Fibroblast of the aortic adventitia (primary cell): ENCODE measurements at places on chromosomes 4 and X. TPM values are rescaled to one million over a fixed set of nuclear protein-coding genes. Genes with fewer than 3 reads are reported as not detected.

DNA sequence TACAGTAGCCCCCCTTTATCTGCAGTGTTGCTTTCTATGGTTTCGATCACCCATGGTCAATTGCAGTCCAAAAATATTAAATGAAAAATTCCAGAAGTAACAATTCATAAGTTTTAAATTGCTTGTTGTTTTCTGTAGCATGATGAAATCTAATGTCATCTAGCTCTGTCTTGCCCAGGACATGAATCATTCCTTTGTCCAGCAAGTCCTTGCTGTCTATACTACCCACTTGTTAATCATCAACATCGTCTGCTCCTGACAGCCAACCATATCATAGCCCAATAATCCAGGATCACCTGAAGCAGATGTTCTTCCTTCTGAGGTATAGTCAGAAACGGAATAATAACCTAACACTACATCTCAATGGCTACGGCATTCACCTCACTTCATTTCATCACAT, 79.8 kb downstream of the ADAMTS3 start:
- peak; percentile 82 for DNase-seq

DNA sequence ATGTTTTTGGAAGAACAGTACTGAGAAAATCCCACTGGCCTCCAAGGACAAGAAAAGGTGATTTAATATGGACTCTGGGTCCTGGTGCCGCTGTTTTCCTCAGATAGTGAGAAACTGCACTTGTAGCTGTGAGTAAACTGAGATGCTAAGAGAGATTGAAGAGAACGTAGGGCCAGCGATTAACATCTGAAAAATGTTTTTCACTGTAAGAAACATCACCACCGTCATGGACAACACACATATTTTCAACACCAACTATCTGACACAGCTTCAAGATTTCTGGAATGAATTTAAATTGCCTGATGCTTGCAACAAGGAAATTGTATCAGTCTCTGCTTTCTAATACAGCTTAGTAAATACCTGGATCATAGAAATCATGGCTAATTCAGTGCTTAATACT, 158.2 kb upstream of the SMIM31 start:
- DNase-seq = no peak

DNA sequence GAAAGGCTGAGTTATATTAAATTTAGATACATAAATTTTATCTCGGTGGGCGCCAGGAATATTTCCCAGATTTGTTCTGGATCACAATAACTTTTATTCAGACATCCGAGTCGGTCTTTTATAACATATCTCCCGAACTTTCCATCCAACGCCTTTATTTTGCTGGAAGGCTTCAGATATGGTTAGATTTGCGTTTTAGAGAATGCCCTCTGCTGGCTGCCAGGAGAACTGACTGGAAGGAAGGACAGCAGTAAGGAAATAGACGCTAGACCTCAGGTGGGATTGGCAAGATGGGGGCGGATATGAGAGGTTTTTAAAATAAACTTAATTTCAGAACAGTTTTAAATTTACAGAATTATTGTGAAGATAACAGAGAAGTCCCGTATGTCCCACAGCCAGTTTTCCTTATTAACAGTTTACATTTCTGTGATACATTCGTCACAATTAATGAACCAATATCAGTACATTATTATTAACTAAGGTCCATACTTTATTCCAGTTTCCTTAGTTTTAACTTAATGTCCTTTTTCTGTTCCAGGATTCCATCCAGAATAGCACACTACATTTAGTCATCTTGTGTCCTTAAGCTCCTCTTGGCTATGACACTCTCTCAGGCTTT, 4.6 kb upstream of the KANTR start:
- peak; percentile 79 for DNase-seq

- peak; percentile 2 for DNase-seq
Observed at GRCh38 chr4:181301735-181302710, 941.2 kb upstream of the TENM3 start.

- no peak for DNase-seq
Observed at GRCh38 chrX:72735561-72735960, 21.5 kb upstream of the PHKA1 start.

GRCh38 chr4:79869597-79870237, 203.3 kb downstream of the ANTXR2 start:
- no peak for DNase-seq

DNA sequence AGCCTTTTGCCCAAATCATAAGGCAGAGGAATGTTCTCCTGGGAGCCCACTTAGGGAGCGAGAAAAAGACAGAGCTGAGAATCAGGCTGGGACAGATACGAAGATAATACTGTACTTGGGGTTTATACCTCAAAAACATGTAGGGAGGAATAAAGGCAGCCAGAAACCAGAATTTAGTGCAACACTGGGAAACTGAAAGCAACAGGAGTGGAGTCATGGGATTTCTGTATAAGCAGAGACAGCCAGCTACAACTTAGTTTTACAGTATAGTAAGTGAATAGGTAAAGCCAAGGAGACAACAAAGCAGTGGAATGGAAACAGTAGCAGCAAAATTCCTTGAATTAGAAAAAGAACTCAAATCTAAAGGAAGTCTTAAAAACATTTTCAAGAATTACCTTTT, 413.2 kb downstream of the FAT4 start:
- peak; percentile 36 for DNase-seq

- no peak for DNase-seq
Observed at GRCh38 chr4:100872811-100873210, 355.0 kb upstream of the EMCN start.

DNA sequence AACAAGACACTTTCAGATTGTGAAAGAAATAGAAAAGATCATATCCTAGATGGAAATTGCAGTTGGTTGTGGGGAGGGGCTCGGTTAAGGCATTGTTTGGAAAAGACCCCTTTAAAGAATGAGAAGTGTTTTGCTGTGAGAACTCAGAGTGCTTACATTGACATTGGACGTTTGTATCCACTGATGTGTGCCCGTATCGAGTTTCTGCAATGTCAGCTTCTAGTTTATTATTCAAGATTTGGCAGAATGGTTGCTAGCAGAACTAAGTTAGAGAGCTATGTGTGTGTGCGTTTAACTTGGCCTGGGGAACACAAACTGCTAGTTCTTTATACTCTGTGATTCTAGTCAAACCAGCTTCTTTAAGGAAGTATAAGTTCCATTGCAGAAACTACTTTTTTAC, 2702.5 kb downstream of the PCDH7 start:
- no peak for DNase-seq

DNA sequence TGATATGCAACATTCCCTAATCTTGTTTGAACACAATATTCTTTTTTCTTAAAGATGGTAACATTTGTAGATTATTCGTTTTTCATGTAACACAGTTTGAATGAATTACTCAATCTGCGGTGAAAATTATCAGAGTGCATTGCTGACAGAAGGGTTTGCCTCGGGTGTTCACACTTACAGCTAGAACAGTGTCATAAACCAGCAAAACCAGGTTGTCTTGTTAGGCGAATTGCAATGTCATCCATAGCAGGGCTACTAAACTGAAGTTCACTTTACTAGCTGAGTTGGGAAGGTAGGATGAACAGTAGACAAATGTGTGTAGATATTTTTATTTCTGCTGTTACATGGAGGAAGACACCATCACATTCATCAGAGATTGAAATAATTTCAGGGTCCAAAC, 98.9 kb downstream of the SLC39A8 start:
- no peak for DNase-seq

MAGEB17 gene
- not detected in 2 replicates for total RNA-seq

DNA sequence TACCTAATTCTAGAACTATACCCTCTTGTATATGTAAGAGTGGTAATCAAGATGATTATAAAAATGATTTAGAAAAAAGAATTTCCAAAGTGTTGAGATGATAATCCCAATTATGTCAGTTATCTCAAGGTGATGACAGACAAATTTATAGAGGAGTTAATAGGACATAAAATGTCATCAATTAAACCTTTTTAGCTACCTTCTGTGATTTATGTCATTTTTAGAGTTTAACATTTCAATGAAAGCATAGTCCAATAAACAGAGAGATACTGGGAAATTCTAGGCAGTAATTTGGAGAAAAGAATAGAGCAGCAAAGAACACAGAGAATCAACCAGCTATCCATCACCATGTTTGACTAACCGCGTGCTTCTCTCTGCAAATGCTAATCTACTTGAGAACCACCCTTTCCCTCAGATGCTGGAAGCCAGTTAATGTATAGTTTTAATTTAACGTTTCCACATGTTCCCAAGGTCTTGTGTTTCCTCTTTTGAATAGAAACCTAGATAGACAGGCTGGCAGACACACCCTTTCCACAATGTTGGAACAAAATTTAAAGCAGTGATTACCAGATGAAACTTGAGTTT, 433.1 kb upstream of the FAM241A start:
- no peak for DNase-seq

DNA sequence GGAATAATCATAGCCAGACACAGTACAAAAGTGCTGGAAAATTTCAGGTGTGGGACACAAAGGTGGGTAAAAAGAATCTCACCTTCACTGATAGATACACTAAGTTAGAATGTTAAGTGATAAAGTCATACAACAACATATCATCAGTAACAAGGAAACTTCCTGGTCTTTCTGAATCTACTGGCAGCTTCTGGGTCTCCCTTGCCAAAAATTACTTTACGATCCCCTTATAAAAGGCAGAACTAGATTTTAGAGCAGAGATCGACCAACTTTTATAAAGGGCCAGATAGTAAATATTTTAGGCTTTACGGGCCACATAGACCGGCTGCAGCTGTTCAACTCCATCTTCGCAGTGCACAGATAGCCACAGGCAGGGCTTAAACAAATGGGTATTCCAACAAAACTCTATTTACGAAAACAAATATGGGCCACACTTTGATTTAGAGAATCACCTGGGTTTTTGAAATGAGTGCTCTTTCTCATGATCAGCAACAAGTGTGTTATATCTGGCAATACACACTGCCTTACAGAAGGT, 159.9 kb downstream of the AASDH start:
- DNase-seq = no peak

DNA sequence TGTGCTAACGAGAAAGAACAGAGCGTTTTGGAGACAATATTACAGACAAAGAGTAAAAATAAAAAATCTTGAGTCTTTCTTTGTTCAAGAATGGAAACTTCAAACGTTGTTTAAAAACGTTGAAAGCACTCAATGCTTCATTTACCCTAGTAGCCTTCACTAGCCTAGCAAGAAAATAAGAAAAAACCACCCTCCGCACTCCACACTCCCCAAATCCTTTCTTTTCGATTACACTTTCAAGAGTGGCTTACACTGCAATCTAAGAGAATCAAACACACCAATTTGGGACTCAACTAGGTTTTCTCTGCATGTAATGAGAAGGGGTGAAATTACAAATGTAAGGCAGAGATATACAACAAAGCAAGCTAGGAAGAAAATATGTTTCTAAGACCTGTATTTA, 4.7 kb downstream of the TMSB4X start:
- no peak for DNase-seq

MECP2 gene
- 21.6 and 27.4 TPM in 2 replicates for total RNA-seq

PAGE5 gene
- total RNA-seq = not detected in 2 replicates

DNA sequence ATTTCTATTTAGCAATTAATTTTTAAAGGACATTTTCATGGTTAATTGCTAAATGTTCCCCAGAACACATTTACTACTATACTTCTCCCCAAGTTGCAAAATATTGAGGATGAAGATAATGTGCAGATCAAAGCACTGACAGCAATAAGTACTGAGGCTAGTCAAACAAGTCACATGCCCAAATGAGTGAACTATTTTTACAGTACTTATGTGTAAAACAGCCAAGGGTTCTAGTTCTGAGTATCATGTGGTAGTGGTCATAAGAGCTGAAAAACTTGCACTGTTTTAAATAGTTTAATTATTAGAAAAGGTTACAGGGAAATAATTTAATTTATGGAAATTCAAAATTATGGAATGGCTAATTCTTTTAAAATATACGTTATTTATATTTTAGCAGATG, 3.8 kb downstream of the GALNTL6 start:
- no peak for DNase-seq

DNA sequence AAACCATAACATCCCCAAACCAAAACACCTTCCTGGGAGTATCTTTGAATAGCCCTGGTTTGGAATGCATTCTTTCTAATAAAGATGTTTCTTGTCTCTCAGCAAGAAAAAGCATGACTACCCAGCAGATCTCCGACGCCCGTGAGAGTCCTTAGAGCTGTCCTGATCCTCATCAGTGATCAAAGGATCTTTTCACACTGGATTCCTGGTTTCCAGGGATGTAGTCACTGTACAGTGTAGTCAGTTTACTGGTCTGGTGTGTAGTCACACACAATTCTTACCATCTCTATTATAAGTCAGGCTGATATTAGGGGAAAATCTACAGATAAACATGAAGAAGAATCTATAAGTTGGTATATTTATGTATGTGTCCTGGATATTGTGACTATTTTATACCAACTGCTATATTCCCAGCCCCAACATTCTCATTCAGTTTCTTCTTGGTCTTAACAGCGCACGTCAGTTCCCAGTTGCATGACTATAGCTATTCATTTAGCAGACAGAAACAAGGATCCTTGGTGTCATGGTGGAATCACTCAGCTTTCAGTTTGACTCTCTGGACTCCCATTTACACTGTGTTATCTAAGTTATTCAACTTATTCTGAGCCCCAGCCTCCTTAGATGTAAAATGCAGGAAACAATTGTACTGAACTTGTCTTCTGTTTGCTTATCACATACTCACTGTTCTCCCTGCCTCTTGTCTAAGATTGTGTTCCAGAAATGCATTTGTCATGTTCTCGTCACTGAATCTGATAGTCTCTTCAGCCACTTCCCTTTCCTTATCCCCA, 68.3 kb downstream of the SLIT2 start:
- DNase-seq = no peak

GRCh38 chrX:1743663-1744062, 128.8 kb downstream of the ASMT start:
- DNase-seq = no peak

- no peak for DNase-seq
Observed at GRCh38 chrX:140608111-140608510, 101.4 kb upstream of the LINC00632 start.

GRCh38 chr4:23932901-23933308, 43.1 kb upstream of the PPARGC1A start:
- DNase-seq = peak; percentile 34

DNA sequence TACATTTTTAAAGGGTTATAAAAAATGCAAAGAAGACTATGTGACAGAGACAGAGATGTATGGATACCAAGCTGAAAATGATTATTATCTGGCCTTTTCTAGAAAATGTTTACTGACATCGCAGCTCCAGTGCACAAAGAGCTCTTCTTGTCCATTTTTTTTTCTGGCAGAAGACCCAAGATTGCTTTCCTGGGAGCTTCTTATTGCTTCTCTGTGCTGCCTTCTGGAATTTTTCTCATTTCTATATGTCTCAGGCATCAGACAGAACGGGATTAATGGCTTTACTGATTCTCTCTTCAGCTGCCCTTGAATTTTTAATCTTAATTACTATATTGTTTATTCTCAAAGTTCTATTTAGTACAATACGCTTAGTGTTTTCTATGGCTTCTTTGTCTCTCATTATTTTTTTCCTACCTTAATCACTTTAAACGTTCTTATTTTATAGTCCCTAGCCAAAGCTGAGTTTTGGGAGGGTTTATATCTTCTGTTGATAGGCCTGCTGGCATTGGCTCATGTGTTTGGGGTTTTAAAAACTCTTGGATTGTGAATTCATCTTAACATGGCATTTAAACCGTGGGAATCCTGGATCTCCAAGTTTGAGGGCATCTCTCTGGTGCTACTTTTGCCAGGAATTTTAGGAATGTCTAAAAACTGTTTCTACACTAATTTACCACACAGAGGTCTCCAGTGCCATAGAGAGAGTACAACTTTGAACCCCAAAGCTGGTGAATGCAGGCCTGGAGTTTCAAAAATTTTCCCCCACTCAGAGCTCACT, 138.9 kb upstream of the LNX1 start:
- no peak for DNase-seq

P2RY8 gene
- total RNA-seq = not detected in 2 replicates
